ENCODE measurements at places on chromosomes 3 and 15.

DNA sequence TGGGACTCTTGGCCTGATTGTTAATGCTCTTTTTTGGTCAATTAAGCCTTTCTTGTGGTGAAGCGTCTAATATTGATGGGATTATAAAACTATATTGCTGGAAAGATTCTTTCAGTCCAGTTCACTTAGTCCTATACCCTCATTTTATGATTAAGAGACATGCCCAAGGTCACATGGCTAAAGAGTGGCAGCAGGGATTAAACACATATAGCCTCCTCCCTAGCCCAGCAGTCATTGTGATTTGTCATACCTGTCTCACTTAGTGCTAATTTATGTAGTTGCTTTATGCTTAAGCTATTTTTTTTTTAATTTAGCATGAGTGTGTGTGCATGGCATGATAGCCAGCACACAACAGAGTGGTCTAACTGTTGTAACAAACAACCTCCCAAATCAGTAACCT, 9.5 kb downstream of the PARP14 start:
- H3K4me3 ChIP-seq: no peak overlapping the region
- no peaks in the 10 kb centered on the region for H3K4me1 ChIP-seq
- no peak overlapping the region for H3K27ac ChIP-seq
- no peak for DNase-seq
- peaks cover 2% of the 10 kb centered on the region for H3K36me3 ChIP-seq

DNA sequence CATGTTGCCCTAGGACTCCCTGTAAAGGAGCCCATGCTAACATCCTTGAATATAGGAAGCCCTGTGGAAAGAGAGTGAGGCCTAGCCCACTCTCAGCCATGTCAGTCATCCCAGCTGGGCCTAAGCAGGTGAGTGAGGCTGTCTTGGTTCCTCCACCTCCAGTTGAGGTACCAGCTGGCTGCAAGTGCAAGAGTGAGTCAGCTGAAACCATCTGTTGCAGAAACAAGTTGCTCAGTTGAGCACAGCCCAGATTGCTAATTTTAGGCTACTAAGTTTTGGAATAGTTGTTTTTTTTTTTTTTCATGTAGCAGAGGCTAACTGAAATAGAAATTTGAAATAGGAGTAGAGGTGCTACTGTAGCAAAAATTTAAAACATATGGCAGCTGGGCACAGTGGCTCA, 43.7 kb upstream of the ADPGK start:
- no peak overlapping the region for H3K27ac ChIP-seq
- H3K27me3 ChIP-seq: no peaks in the 10 kb centered on the region
- H3K36me3 ChIP-seq: no peaks in the 10 kb centered on the region
- peaks cover 15% of the 10 kb centered on the region for H3K4me1 ChIP-seq
- no peak overlapping the region for H3K4me3 ChIP-seq

DNA sequence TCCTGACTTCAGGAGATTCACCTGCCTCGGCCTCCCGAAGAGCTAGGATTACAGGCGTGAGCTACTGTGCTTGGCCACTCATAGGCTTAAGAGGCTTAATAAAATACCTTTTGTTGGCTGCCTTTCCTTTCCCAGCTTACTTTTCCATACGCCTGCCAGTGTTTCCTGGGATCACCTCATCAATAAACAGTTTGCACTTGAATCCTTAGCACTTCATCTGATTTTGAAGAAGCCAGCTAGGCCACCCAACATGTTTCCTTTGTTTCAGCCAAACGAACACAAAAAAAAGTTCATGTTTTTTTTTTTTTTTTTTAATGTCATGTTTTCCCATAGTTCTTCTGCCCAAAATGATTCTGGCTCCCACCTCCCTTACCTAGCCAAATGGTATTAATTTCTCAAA, 92.3 kb downstream of the RAP2B start:
- DNase-seq: no peak
- H3K36me3 ChIP-seq: no peaks in the 10 kb centered on the region
- H3K4me1 ChIP-seq: no peaks in the 10 kb centered on the region
- H3K4me3 ChIP-seq: no peak overlapping the region
- no peaks in the 10 kb centered on the region for H3K27me3 ChIP-seq
- H3K27ac ChIP-seq: no peak overlapping the region

DNA sequence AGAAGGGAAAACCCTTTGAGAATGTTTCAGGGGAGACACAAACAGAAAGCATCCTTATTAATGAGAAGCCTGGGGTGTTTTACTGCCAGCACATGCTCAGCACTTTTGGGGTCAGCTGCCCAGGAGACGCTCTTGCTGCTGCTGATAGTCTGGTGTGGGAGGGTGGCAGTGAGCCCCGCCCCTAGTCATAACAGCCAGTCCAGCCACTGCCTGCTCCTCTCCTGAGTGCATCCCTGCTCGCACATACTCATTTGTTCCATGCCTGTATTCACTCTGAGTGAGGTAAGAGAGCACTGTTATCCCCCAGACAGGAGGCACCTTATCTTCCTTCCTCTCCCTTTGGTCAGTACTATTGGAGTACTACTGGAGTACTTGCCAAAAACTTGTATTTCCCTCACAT, 101.3 kb downstream of the ETFA start:
- H3K27me3 ChIP-seq: no peaks in the 10 kb centered on the region
- H3K27ac ChIP-seq: no peak overlapping the region
- H3K4me3 ChIP-seq: no peak overlapping the region
- DNase-seq: no peak
- peaks cover 29% of the 10 kb centered on the region for H3K4me1 ChIP-seq

- no peak for DNase-seq
- H3K4me3 ChIP-seq: no peak overlapping the region
- no peaks in the 10 kb centered on the region for H3K36me3 ChIP-seq
- no peak overlapping the region for H3K27ac ChIP-seq
These were observed 650.2 kb downstream of the ZNF385D start for GRCh38 chr3:21100656-21101359.

DNA sequence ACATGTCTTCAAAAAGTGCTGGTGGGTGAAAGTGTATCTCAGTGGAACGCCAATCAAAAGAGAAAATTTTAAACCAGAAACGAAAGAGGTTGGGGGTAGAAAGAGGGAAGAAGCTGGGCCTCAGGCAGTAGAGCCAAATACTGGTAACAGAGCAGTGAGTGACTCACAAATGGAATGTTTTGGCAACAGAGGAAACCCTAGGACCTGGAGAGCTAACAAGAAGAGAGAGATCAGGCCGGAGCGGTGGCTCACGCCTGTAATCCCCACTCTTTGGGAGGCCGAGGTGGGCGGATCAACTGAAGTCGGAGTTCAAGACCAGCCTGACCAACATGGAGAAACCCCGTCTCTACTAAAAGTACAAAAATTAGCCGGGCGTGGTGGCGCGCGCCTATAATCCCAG, 450.8 kb upstream of the NAALADL2 start:
- no peaks in the 10 kb centered on the region for H3K4me1 ChIP-seq
- H3K27ac ChIP-seq: no peak overlapping the region
- no peak overlapping the region for H3K4me3 ChIP-seq
- H3K36me3 ChIP-seq: no peaks in the 10 kb centered on the region
- H3K27me3 ChIP-seq: no peaks in the 10 kb centered on the region

DNA sequence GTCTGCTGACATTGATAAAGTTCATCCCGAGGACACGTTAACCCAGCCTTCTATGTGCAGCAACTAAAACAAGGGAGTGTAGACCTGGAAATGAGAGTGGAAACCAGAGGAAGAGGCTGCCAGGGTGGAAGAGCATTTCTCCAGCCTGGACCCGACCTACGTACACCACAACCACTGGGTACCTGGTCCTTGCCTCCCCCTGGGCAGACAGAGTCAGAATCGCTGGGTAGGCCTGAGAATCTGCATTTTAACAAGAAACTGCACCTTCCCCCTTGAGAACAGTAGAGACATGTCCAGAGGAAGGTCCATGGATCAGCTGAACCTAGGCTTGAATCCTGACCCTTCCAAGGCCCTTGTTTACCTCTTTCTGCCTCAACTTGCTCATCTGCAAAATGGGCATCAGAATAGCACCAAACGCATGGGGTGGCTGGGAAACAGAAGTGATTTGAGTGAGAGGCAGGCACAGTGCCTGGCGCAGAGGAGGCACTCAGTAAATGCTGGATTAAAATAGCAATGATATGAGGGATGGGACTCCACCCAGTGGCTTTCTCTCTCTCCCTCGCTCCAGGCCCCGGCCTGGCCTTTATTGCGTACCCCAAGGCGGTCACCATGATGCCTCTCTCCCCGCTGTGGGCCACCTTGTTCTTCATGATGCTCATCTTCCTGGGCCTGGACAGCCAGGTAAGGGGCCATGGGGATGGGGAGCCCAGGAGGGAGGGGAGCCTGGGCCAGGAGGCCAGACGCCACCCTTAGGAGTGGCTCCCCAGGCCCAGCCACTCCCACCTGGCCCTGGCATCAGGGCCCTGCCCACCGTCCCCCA, 66.9 kb upstream of the SLC6A1 start:
- H3K36me3 ChIP-seq: peaks cover 18% of the 10 kb centered on the region
- no peaks in the 10 kb centered on the region for H3K27me3 ChIP-seq
- H3K4me3 ChIP-seq: no peak overlapping the region
- no peak for DNase-seq
- peak overlapping the region; percentile 68 for H3K27ac ChIP-seq

- no peak overlapping the region for H3K4me3 ChIP-seq
- H3K27ac ChIP-seq: no peak overlapping the region
- H3K36me3 ChIP-seq: no peaks in the 10 kb centered on the region
- H3K4me1 ChIP-seq: no peaks in the 10 kb centered on the region
- H3K27me3 ChIP-seq: no peaks in the 10 kb centered on the region
- DNase-seq: no peak
These were observed 846.1 kb upstream of the CFAP20DC start for GRCh38 chr3:59895972-59896371.

DNA sequence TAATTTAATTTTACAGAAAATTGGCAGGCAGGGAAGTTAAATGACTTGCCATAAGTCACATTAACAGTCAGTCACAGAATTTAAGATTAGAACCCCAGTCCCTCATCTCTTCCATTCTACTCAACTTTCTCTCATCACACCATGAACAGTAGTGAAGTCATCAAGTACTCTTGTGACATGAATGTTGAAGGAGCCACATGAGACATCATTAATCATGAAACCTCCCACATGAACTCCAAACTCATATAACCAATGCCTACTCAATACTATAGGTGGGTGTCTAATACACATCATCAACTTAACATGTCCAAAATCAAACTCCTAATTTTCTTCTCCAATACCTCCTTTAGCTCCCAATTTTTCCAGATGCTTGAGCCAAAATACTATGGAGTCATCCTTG, 19.5 kb downstream of the PHC3 start:
- no peak overlapping the region for H3K4me3 ChIP-seq
- peaks cover 24% of the 10 kb centered on the region for H3K36me3 ChIP-seq
- H3K27ac ChIP-seq: no peak overlapping the region
- no peaks in the 10 kb centered on the region for H3K4me1 ChIP-seq
- H3K27me3 ChIP-seq: no peaks in the 10 kb centered on the region

DNA sequence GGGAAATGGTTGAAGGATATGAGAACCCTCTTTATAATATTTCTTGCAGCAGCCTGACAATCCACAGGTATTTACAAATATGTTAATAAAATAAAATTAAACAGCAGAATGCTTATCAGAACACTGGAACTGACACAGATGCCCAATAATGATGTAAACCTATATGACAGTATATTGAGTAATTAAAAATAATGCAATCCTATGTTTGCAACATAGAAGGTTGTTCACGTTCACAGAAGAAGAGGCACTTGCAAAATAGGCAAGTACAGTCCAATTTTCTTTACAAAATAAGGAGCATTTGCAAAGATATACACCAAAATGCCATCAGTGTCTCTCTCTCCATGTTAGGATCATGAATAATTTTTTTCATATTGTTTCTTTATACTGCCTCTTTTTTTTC, 397.0 kb upstream of the WNT5A start:
- no peaks in the 10 kb centered on the region for H3K27me3 ChIP-seq
- no peaks in the 10 kb centered on the region for H3K4me1 ChIP-seq
- H3K36me3 ChIP-seq: no peaks in the 10 kb centered on the region
- H3K27ac ChIP-seq: no peak overlapping the region
- DNase-seq: no peak
- no peak overlapping the region for H3K4me3 ChIP-seq

- H3K4me1 ChIP-seq: no peaks in the 10 kb centered on the region
- H3K4me3 ChIP-seq: no peak overlapping the region
- no peaks in the 10 kb centered on the region for H3K36me3 ChIP-seq
- H3K27ac ChIP-seq: no peak overlapping the region
These were observed 109.7 kb upstream of the GMNC start for GRCh38 chr3:190972196-190972595.

- peak overlapping the region; percentile 88 for H3K27ac ChIP-seq
- DNase-seq: peak; percentile 28
- H3K4me1 ChIP-seq: peaks cover 14% of the 10 kb centered on the region
- peaks cover 41% of the 10 kb centered on the region for H3K27me3 ChIP-seq
These were observed 17.8 kb downstream of the ZIC1 start for GRCh38 chr3:147426931-147427330.

DNA sequence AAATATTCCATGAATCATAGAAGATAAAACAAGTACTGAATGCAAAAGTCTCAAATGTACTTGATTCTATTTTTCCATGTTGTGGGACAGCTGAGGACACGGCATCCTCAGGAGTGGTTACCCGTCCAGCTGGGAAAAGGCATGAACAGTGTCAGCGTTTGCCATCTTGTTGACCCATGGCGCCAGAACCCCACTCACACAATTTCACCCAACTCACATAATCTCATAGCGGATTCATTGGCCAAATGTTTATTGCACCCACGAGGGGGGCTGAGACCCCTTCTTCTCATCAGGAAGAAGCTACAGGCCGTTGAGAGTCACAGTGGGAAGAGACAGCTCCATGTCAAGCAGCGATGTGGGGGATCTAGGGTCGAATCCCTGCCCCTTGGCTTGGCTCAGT, 72.9 kb downstream of the OCA2 start:
- H3K4me3 ChIP-seq: no peak overlapping the region
- H3K27ac ChIP-seq: no peak overlapping the region
- no peak for DNase-seq
- H3K36me3 ChIP-seq: no peaks in the 10 kb centered on the region
- no peaks in the 10 kb centered on the region for H3K27me3 ChIP-seq

- no peak for DNase-seq
- no peak overlapping the region for H3K4me3 ChIP-seq
- no peak overlapping the region for H3K27ac ChIP-seq
- H3K36me3 ChIP-seq: no peaks in the 10 kb centered on the region
These were observed 6.9 kb downstream of the TGFBR2 start for GRCh38 chr3:30613133-30613825.

DNA sequence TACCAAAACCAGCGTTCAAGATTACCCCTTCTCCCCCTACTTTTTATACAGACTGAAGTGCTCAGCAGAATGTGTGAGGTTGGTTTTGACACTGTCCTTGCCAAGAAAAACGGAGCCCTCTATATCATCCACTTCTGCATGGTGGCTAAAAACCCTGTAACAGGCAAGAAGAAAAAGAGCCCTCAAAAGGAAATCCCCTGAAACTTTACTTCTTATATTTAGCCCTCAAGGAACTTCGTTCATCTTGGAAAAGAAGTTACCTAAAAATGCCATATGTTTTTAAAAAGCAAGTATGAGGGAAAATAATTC, 473.6 kb downstream of the FOXP1 start:
- H3K27me3 ChIP-seq: no peaks in the 10 kb centered on the region
- no peak overlapping the region for H3K4me3 ChIP-seq
- no peak for DNase-seq
- no peaks in the 10 kb centered on the region for H3K4me1 ChIP-seq
- H3K27ac ChIP-seq: peak overlapping the region; percentile 1
- no peaks in the 10 kb centered on the region for H3K36me3 ChIP-seq

Data from spinal cord (tissue), 10 donors.